ENCODE measurements at places on chromosomes 3 and 15. TPM values are rescaled to one million over a fixed set of nuclear protein-coding genes. Genes with fewer than 3 reads are reported as not detected.

- peak; percentile 43 for DNase-seq
Observed at GRCh38 chr15:79970624-79971434, at the start of gene BCL2A1. Gene BCL2A1 (minus strand): TSS chr15:79971196. CDS start chr15:79971119, 77 bp downstream.

Gene PCBP4
- polyA plus RNA-seq: 88.7 TPM

- DNase-seq: no peak
Observed at GRCh38 chr3:52149021-52149420, 5.2 kb downstream of the POC1A start.

Gene ZFYVE19
- polyA plus RNA-seq: 22.6 TPM

- no peak for DNase-seq
Observed at GRCh38 chr3:71721651-71722157, 3.5 kb downstream of the EIF4E3 start.

DNA sequence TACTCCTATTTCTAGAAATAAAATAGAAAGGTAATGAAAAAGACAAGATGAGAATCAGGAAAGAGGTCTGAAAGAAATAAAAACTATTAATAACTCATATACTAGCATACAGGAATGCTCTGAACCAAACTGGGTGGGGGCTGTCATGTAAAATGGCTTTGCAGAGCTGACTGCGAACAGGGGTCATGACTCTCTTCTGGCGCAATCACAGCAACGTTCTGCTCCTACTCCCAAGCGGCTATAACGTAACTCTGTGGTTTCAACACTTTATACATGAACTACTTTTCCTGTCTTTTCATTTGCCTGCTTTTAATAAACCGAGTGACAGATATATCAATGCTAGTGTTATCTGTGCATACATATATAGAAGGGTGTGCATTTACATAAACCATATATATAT lies 116.7 kb downstream of the DLG1 start:
- DNase-seq: no peak

Gene MORC1
- polyA plus RNA-seq: not detected

Gene STAB1
- 0.01 TPM for polyA plus RNA-seq

DNA sequence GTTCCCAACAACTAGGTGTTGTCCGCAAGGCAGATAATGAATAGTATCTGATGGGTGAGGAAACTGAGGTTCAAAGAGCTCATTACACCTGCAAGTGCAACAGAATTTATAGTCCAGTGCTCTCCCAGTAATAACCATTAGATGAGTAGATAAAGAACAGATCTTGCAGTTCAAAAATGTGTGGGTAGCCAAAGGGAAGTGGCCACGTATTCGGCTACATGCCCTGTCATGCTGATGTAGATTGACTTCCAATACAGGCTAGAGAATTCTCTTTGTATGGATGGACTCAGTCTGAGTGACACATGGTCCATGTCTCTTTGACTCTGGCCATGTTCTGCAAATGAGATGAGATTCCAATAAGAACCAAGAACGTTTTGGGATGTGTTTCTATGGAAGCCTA lies 187.9 kb upstream of the LPP start:
- DNase-seq: no peak

DNA sequence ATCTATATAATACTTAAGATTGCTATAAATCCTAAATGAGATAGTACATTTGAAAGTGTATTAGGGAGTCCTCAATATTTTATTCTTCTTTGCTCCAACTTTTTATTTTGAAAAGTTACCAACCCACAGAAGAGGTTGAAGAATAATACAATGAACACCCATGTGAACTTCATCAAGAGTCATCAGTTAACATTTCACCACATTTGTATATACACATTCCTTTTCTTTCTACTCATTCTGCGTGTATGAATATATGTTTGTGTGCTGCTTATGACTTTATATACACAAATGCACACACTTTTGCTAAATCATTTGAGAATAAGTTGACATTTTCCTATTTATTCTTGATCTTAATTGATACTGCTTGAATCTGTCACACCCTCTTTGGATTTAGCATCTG lies 193.3 kb upstream of the CGNL1 start:
- no peak for DNase-seq

- no peak for DNase-seq
Observed at GRCh38 chr3:58837856-58838255, 171.3 kb upstream of the FAM3D start.

Gene KLHL25
- 2.5 TPM for polyA plus RNA-seq

DNA sequence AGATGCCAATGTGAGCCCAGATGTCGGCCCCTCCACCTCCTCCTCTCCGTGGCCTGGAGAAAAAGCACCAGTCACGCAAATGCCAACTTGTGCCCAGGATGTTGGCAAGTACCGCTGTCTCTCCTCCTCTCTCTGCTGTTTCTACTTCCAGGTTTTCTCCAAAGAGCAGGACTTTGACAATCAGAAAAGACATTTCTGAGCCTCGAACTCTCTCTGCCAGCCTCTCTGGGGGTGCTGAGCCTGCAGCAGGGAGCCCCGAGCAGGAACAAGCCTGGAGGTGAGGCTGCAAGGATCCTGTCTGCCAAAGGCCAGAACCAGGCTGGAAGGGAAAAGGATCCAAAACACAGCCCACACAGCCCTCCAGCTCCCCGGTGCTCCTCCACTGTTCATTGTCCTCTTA lies 89.7 kb downstream of the SEC22A start:
- DNase-seq: no peak

Gene MNS1
- 0.58 TPM for polyA plus RNA-seq

- DNase-seq: no peak
Observed at GRCh38 chr15:89030311-89030710, 57.9 kb upstream of the ABHD2 start.

DNA sequence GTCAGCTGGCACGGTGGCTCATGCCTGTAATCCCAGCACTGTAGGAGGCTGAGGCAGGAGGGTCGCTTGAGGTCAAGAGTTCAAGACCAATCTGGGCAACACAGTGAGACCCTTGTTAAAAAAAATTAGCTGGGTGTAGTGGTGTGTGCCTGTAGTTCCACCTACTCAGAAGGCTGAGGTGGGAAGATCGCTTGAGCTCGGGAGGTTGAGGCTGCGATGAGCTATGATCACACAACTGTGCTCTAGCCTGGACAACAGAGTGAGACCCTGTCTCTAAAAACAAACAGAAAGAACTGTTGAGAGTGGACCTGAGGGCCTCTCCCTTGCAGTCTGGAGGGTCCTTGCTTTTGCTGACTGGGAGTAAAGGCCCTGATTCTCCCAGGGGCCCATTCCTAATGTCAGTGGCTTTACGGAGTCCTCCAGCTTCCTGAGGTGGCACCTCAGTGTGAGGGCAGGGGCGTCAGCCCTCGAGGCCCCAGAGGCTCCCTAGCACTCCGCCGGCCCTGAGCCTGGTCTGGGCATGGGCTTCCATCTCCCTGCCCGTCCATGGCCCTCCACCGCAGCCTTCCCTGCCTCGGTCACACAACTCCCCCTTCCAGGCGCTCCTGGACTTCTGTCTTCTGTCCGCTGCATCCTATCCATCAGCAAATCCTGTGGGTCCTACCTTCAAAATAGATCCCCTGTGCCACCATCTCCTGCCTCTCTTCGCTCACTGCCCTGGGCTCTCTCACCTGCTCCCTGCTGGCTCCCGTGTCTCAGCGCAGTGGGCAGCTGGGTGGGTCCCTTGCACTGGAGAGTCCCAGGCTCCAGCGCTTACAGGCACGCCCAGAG lies 19.0 kb downstream of the FBLN2 start:
- no peak for DNase-seq

GRCh38 chr3:13543253-13543652 lies 5.7 kb upstream of the FBLN2 start:
- DNase-seq: peak; percentile 88

Gene MEGF11
- polyA plus RNA-seq: 0.04 TPM

DNA sequence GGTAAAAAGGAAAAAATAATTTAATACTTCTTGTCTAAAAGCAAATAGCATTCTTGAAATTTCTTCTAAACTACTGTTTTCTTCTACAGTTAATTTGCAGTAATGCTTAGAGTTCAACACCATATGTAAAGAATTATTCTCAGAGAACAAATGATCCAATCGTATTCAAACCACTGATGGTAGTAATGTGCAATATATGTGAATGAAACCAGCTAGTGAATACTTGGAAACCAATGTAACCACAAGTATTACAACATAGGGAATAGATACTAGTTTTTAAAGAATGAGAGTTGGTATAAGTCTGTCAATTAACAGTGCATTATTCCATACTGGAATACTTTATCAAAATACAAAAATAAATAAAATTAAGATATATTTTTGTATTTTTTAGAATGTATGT lies 850.0 kb downstream of the DIPK2A start:
- DNase-seq: peak; percentile 67

Gene NUP210
- polyA plus RNA-seq: 0.13 TPM

Gene ANKRD34C
- not detected for polyA plus RNA-seq

Gene COLQ
- polyA plus RNA-seq: 1.6 TPM

GRCh38 chr15:83503595-83504364 lies 56.6 kb downstream of the SH3GL3 start:
- no peak for DNase-seq

DNA sequence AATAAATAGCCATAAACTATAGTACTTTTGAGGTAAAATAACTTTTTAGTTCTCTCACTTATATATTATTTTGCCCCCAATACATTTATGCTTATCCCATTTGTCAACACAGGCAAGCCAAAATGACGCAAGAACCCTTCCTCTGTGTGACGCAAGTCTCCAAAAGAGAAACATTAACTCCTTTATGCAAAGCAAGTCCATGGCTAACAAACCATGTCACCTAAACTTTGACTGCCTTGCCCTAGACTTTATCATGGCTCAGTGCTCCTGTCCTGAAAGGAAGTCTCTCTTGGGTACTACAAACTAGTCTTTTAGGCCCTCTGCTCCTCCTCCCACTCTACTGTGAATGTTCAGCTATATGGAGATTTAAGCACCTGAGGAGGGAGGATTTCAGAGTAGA lies 230.5 kb downstream of the UNC13C start:
- DNase-seq: no peak

Gene ISLR2
- 0.02 TPM for polyA plus RNA-seq

GRCh38 chr15:33677238-33677830 lies 291.0 kb upstream of the CHRM5 start:
- no peak for DNase-seq

GRCh38 chr3:54905261-54905888 lies 22.5 kb downstream of the LRTM1 start:
- DNase-seq: no peak

DNA sequence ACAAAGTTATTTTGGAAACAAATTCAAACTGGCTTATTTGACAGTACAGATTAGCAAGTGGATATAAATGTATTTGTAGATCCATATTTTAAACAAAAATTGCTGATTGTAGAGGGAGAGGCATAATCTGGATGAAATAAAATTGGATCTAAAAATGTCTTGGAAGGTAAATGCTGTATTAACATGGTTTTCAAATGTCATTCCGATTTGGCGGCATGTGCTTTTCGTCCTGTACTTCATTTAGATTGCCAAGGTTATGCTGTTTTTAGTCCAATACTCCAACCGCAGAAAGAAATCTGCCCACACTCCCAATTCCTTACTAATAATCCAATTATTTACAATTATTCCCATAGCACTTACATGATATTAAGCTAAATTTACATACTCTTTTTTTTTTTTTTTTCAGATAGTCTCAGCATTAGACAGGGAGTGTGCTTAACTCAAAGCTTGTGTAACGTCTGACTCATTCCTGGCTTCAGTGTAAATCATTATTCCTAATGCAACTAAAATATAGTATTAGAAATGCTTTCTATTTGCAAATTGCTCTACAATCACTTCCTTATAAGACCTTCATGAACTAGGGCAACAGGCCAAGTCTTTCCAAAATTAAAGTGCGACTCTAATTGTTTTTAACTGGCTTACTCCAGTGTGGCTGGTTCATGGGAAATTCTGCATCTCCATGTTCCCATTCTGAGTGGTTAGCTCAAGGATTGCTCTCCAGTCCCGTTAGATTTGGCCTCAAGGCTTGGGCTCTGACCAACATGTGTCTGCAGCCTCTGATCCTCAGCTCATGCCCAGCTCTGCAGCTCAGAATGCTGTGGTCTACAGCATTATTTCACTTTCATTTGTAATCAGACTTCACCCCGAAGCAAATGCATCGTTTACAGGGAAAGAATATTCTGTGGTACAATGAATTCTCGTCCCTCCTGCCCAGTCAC lies 103.9 kb downstream of the FBN1 start:
- peak; percentile 74 for DNase-seq

GRCh38 chr15:48103647-48104046 lies 17.1 kb upstream of the SLC24A5 start:
- DNase-seq: no peak

GRCh38 chr15:85150130-85150480 lies 168.4 kb downstream of the PDE8A start:
- no peak for DNase-seq

DNA sequence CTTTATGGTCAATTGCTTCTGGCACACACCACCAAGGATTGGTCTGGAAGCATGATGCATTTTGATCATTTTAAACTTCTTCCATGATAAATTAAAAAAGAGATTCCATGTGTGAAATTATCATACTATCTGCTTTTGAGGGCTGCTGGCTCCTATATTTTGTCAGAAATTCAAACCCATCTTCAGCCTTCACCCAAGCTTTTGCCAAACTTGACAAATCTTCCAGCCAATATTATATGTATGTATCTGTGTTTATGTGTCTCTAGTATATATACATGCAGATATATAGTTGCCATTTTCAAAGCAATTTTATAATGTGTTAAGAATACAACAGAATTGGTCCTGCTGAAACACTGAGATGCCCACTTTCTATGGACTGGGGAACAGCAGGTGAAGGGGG lies 275.7 kb downstream of the AGBL1 start:
- DNase-seq: no peak

Gene CD96
- polyA plus RNA-seq: 0.18 TPM

- DNase-seq: no peak
Observed at GRCh38 chr3:42149975-42150374, 58.8 kb downstream of the TRAK1 start.

DNA sequence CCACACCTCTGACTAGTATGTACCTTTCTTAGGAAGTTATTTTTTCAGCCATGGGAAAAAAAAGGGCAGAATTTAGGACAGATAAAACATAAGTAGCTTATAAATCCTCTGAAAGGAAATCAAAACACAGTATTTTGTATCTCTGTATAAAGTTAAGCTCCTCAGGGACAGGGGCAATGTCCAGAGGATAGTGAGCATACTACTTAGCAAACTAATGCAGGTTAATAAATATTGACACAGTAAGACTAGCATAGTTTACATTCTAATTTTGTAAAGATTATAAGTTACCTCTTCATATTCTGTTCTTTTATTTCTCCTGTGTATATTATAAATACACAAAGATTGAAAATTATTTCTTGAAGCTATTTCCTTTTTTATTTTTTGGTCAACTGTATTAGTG lies 2.1 kb downstream of the UBE3A start:
- DNase-seq: no peak

Gene GABRG3
- not detected for polyA plus RNA-seq

DNA sequence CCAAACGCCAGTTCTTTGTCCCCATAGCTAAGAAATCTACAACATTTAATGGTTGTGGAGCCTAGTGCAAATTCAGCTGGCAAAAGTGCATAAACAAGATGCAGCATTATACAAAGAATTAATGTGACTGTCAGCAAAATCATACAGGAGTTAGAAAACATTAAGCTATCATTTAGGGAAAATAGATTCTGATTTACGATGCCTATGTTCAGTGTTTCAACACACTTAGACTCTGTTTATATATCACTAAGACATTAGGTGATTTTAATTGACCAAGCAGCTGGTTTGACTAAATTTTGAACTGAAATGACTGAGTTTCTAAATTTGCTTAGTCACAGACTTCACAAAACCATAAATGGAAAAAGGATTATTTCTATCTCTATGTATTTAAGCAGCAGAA lies 1076.8 kb downstream of the TBL1XR1 start:
- no peak for DNase-seq

Gene DPP8
- polyA plus RNA-seq: 21.6 TPM

GRCh38 chr3:115165266-115165665 lies 18.2 kb upstream of the ZBTB20 start:
- DNase-seq: no peak

Data from BJ (cell line).